AG09319 (cell line): ENCODE measurements at places on chromosomes 4 and X.

DNA sequence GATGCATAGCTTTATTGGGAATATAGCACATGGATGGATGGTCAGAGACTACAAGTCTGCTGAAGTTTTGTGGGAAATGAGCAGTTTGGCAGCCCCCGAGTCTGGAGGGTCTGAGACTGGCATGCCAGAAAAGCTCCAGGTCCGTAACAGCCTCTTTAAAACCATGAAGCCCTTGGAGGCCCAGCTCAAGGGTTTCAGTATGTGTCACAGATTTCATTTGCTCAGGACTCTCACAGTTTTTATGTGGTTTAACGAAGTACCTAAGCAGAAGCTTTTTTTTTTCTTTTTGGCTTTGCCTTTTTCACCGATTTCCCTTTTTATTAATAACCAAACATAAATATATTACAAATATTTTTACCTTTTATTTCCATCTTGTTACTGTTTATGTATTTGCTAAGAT, 30.6 kb upstream of the TMEM184C start:
- no peak for DNase-seq

DNA sequence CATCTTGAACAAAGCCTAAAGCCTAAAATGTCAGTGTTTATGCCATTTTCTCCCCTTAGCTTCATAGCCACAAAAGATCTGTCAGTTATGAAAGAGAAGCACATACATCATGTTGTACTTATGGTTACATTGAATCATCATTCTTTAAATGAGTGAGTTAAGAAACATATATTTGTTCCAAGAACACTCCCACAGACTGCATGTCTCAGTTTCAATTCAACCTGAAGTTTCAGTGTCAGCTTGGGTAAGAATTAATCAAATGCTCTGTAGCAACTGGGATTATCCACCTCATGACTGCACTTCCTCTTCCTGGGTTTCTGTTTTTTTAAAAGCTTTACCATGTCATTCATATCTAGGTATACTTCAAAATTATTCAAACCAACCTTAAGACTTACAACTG, 3.9 kb upstream of the TMPRSS11B start:
- no peak for DNase-seq

DNA sequence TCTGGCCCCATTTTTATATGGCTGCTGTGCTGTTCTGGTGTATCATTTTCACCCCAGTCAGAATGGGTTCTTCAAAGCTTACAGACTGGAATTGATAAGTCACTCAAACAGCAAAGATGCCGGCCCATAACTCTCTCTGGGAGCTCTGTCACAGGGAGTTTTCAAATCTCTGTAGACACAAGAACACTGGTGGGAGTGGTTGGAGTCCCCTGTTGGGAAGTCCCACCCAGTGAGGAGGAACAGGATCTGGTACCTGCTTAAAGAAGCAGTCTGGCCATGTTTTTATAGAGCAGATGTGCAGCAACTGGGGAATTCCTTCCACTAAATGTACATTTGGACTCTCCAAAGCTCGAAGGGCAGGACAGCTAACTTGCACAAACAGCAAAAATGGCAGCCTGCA, 69.3 kb upstream of the UGT2B7 start:
- no peak for DNase-seq

GRCh38 chr4:139558235-139559088, 2.4 kb upstream of the SETD7 start:
- DNase-seq = no peak

DNA sequence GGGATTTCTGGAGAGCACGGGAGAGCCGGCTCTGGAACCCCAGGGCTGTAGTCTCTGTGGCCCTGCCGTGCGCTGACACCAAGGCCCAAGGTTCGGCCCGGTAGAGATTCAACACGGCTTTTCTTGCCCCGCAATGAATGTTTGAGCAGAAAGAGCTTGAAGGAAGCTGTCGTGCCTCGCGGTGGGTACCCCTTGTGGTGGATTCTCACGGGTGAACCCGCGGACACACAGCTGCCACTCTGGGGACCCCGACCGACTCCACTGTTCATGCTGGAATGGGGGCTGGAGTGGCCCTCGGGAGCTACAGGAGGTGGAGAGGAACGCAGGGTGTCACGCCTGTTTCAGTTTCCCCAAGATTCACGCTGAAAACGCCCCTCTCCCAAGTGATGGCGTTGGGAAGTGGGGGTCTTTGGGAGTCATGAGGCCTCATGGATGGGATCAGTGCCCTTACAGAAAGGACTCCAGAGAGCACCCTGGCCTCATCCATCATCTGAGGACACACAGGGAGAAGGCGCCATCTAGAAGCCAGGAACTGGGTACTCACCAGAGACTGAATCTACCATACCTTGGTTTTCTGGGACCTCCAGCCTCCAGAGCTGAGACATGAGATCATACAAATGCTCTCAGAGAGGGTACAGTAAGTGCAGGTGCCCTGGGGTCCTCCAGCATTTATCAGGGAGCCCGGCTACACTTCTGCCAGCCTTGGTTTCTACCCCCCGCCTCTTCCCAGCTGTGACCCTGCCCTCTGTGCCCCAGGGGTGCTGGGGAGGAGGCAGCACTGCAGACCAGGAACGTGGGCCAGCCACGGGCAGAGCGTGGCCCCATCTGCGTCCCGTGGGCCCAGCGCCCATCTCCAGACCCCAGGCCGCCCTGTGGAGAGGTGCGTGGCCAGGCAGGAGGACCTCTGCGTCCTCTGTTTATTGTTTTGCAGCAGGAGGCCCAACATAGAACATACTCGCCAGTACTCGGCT, 6.4 kb downstream of the SLC25A6 start:
- no peak for DNase-seq

DNA sequence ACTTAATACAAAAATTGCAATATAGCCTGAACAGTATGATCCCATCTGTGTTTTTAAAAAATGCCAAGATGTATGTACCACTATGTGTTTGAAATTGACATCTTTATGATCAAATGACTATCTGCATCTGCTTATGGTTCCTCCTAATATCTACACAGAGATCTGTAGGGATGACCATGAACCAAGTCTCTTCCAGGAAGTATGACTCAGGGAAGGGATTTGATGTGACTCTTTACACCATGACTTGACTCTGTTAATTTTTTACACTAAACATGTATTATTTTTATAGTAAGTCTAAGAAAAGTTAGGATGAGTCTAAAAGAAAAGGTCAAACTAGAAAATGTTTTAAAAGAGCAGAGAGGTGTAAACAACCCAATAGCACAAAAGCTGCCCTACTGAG, 164.0 kb downstream of the SH3KBP1 start:
- DNase-seq = no peak

GRCh38 chr4:57075367-57075766, 34.8 kb downstream of the IGFBP7 start:
- no peak for DNase-seq

- DNase-seq = no peak
These were observed 92.5 kb upstream of the ENPP6 start for GRCh38 chr4:184310171-184310567.

DNA sequence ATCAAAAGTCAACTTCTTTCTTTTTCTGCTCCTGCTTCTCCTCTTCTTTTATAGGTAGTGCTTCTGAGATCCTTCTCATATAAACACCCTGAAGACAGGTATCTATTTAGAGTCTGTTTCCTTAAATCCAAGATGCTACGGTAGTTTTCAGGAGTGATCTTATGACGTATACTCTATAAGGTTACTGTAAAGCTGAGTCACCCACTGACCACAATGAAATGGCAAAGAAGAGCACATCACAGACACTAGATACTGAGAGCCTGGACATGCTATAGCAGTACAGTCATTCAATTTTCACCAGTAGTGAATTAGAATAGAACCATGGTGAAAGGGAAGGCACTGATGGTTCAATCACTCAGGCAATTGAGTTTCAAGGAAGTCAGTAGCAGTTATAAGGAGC, 412.5 kb downstream of the ADAM29 start:
- no peak for DNase-seq

GRCh38 chr4:85656759-85657505, 182.0 kb downstream of the ARHGAP24 start:
- DNase-seq = no peak

- DNase-seq = no peak
These were observed 610.6 kb upstream of the DIPK2B start for GRCh38 chrX:45811326-45811725.
